ENCODE measurements at places on chromosomes 12 and 14.

GRCh38 chr14:50347521-50347920 is 35.4 kb downstream of the DMAC2L start:
- DNase-seq: peak; percentile 35

DNA sequence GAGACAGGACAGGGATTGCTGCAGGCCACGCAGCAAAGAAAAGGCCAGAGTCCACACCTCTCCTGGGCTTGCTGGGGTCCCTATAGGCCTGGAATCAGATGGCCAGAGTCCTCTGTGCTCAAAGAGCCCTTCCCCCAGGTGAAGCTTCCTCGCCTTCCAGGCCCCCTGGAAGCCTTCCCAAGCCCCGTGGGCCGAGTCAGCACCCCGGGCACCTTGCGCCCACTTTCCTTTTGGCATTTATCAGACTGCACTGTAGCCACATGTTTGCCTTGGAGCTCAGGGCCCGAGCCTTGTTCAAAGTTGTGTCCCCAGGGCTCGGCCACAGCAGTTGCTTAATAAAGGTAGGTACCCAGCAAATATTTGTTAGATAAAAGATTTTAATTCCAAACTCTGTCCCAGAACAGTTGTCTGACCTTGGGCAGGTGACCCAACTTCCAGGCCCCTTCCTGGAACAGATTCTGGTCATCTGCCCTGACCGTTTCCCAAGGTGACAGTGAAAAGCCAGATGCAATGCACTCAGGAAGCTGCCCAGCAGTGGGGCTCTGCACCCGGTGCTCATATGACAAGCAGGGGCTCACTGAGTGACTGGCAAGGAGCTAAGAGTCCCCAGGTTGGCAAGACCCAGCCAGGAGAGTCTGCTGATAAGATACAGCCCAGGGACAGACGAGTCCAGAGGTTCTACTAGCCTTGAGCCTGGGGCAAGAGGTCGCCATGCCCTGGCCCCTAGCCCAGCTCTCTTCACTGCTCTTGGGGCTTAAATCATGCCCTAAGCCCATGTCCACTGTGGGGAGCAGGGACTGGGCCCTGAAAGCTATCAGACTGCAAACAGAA is 81.2 kb downstream of the PITPNM2 start:
- no peak for DNase-seq

DNA sequence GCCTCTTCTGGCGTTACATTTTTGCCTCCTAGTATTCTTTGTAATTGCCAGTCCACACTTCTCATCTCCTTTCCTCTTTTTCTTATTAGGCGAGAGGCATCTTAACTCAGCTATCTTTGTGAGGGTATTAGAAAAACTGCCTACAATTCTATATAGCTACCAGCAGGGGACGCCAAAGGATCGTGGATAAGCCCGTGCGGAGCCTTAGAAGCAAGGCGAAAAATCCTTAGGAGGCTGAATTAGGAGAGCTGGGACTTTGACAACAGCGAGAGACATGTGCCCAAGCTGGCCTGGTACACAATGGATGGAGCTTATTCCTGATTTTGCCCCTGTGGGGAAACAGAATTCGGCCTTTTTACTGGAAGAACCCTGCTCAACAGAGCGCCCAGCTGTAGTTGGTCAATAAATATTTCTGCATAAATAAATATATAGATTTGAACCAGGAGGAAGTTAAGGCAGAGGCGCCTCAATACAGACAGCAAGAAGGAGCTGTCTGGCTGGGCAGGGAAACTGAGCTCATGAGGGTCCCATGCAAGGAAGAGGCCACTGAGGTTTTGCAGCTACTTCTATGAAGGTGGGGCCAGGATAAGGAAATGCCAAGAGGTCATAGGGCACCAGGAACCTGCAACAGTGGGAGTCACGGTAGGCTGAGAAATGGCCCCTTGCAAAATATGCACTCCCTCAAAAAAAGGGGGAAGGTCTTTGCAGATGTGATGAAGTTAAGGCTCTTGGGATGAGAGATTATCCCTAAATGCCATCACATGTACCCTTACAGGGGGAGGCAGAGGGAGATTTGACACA is 14.6 kb upstream of the RBM19 start:
- peak; percentile 35 for DNase-seq

DNA sequence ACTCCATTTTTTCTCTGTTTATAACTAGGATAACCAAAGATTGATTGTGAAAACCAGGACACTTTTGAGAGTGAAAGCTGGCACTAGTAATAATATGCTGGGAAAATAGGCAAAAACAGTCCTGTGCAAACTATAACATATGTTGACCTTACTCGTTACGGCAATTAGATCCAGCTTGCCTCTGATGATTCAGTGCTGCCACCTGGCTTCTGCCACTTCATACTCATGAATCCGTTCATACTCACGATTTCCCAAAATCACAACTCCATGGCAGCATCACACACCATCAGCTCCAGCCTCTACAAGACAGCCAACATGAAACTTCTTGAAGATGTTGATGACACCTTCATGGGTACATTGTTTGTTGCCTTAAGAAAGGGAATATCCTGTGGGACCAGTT is 49.1 kb upstream of the CAND1 start:
- no peak for DNase-seq

DNA sequence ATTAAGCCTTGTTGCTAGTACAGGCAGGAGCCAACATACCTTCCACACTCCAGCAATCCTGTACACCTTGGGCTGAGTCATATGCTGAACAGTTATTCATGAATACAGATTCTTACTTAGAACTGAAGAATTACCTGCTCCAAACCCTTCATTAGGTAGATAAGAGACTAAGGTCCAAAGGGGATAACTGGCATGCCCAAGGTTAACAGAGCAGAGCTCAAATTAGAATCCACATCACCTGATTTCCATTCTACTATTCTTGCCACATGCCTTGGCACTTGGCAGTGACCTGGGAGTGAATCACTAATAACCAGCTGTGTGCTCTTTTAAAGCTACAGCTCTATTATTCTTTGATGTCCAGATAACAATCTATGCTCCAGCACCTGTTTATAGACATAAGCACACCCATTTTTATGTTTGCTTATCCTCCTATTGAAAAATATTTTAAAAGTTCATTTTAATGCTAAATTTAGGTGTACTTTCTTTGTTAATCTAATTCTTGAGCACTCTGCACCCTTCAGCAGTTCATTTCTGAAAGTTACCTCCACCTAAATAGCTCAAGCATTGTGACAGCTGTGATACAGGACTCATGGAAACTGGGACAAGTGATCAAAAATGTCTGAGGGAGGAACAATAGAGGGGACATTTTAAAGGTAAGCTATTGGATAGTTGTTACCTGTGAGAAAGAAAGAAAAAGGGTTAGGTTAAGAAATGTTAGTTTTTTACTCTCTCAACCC is 19.4 kb downstream of the LPCAT3 start:
- no peak for DNase-seq

DNA sequence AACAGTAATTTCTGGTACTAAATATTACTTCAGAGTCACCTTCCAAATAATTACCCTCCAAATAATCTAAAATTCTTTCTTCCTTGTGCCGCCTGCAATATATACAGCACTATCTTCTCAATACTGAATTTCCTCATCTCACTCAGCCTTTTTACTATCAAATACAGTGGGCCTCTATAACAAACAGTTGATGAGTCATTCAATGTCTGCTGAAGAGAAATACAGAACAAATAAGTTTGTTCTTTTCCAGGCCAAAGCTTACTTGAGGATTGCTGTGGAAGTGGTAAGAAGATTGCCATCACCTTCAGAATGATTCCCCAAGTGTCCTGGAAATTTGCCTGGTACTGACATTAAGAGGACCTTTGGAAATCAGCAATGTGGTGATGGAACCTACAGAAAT is 218.2 kb upstream of the ARHGAP5 start:
- no peak for DNase-seq

GRCh38 chr12:114504311-114504710 is 98.4 kb upstream of the TBX5 start:
- no peak for DNase-seq

- no peak for DNase-seq
These were observed 40.3 kb upstream of the RCOR1 start for GRCh38 chr14:102551995-102552705.

GRCh38 chr14:64478634-64479250 is 13.4 kb downstream of the AKAP5 start:
- peak; percentile 27 for DNase-seq

- no peak for DNase-seq
These were observed 496.3 kb downstream of the NELL2 start for GRCh38 chr12:44379831-44380230.

- DNase-seq: no peak
These were observed 40.0 kb upstream of the DDX11 start for GRCh38 chr12:31033681-31034080.

- no peak for DNase-seq
These were observed 74.6 kb upstream of the BBS10 start for GRCh38 chr12:76422543-76423438.

- DNase-seq: no peak
These were observed 1.3 kb downstream of the ZNF839 start for GRCh38 chr14:102320671-102321455.

GRCh38 chr12:89414322-89414721 is 62.0 kb upstream of the DUSP6 start:
- no peak for DNase-seq

GRCh38 chr12:66813137-66813892 is 134.4 kb upstream of the GRIP1 start:
- no peak for DNase-seq

GRCh38 chr14:51652168-51653078 is 713 bp downstream of the FRMD6 start:
- DNase-seq: no peak

GRCh38 chr12:128542844-128543243 is 275.9 kb downstream of the TMEM132C start:
- no peak for DNase-seq

DNA sequence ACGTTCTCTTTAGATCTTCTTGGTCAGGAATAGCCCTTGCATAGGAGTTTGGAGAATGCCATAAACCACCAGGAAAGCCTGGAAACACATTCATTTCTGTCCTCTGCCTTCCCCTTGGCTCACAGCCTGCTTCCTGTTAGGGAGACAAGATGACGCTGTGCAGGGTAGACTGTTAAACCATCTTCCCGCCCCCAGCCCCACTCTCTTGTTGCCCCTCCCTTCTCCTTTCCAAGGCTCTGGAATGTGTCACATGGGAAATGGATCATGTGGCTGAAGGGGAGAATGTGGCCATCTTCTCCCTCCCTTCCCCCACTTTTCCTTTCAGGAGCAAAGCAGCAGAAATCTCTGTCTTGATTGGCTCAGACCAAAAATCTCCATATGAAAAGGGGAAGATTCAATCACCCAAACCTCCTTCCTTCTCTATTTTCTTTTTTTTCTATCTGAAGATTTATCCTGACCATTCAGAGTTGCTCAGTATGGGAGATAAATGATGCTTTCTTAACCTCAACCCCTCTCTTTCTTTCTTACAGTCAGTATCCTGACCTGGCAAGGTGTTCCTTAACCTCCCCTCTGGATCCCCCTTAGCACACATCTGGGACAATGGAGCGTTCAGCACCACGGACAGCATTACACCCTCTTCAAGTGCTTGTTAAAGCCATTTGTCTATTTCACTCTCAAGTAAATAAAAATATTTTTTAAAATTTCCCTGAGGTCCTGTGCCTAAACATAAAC is 11.4 kb downstream of the GPR19 start:
- no peak for DNase-seq

- DNase-seq: no peak
These were observed 47.1 kb downstream of the ABCD2 start for GRCh38 chr12:39572551-39572950.

DNA sequence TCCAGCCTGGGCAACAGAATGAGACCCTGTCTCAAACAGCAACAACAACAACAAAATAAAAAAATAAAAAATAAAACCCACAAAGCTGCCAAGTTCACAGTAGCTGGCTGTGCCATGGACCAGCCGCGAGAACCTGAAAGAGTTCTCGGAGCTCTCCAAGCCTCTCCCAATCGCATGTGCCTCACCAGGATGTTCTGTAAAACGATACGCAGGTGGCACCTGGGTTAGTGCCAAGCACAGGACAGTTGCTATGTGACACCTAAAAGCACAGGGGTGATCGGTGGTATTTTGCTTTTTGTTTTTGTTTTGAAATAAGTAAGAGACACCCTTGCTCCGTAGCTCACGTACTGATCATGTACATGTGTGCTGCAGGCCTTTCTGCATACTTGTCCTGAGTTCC is 52.4 kb downstream of the RFLNA start:
- DNase-seq: no peak

Measured in hepatic stellate cell (primary cell).